ENCODE measurements at places on chromosomes 6 and 20.

GRCh38 chr6:154506991-154507898 is 3.2 kb downstream of the CNKSR3 start:
- no peak for DNase-seq

DNA sequence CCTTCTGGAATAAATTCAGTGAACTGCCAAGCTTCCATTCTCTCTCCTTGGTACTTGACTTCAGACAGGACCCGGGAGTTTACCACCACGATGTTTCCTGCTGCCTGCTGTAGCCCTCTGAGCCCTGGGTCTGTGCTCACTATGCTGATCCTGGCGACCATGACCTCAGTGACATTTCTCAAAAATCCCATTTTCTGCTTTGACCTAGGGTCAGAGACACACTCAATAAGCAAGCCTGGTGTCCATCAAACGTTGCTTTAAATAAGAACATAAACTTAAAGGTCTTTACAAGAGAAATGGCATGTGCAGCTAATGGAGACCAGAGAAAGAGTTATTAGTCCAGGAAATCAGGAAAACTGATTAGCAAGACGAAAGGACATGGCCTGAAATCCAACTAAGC is 509.7 kb upstream of the SULF2 start:
- DNase-seq, result peak; percentile 12

DNA sequence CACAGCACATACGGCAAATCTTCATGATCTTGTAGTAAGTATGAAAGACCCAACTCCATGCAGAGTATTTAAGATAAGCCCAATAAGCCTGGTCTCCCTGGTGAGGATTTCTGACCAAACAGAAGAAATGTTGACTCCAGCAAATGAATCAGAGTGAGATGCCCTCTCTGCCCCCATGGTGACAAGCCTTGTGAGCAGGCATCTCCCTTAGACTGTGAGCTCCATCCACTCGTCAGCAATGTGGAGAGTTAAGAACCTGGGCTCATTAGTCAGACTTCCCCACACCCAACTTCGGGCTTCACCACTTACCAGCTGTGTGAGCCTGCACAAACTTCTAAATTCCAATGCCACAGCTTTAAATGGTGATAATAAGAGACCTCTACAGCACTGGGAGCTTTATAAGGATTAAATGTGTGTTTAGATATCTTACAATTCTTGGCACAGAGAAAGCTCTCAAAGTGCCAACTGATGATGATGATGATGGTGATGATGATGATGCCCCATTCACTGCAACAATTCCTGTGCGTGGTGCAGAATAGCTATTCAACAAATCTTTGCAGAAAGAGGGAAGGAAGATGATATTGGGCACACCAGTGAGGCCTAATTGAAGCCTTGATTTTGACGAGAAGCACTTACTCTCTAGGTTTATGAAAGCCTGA is 253.4 kb upstream of the TAB2 start:
- peak; percentile 39 for DNase-seq

DNA sequence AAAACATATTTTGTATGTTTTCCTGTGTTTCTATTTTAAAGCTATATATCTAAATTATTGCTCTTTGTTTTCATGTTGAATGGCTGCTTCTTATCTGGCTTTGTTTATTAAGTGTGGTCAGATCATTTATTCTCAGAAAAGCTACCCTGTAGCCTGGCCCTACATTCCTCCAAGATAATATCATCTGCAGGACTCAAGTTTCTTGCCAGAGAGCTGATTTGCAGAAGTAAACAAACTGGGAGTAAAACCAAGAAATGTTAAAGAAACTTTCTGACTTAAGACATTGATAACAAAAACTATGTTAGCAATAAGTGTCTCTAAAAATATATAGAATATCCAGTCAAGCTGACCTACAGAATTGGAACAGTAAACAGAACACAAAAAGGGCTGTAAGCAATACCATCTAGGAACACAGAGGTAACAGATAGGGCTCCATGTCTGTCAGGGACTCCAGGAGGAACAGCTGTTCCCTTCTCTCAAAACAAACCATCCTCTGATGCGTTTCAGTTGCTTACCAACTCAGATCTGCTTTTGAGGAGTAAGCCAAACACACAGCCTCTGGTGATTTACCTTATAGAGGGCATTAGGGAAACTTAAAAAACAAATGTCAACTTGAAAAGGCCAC is 17.5 kb upstream of the CEP85L start:
- DNase-seq, result peak; percentile 57

- DNase-seq, result no peak
These were observed 6.5 kb downstream of the KCNB1 start for GRCh38 chr20:49476016-49476355.

- DNase-seq, result peak; percentile 85
These were observed 192.7 kb upstream of the PMEPA1 start for GRCh38 chr20:57902473-57902872.

DNA sequence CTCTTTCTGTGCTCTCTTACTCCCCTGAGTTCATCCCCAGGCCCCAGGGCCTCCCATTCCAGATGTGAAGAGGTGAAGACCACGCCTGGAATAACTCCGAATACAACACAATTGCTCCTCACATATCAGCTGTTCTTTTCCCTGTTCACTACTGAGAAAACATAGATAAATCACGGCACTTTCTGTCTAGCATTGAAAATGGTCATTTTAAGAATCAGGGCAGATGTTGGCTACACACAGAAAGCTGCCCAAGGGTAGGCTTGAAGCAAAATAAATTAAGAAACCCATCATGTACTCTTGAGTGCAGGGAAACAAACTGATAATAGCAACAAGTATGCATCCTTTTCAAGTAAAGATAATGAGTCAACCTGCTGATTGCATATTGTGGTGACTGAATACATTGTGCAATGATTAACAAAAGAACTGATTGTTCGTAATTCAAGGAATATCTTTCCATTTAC is 382.5 kb downstream of the PRKN start:
- DNase-seq, result peak; percentile 72

DNA sequence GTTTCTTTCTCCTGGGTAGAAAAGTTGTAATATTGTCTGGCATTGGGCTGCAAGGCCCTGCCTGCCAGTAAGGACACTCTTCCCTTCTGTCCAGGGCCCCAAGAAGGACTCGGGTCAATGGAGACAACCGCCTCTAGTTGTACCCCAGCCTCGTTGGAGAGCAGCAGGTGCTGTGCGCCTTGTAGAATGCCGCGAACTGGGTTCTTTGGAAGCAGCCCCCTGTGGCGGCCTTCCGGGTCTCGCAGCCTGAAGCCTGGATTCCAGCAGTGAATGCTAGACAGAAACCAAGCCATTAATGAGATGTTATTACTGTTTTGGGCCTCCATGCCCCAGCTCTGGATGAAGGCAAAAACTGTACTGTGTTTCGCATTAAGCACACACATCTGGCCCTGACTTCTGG is 37.0 kb downstream of the PLCG1 start:
- DNase-seq, result no peak

GRCh38 chr20:22617160-22617559 is 32.8 kb upstream of the FOXA2 start:
- no peak for DNase-seq
